CD4-positive, alpha-beta memory T cell (primary cell): ENCODE measurements at places on chromosomes 1 and 21.

GRCh38 chr1:80645621-80646020, 1155.1 kb upstream of the ADGRL2 start:
- DNase-seq, result no peak

DNA sequence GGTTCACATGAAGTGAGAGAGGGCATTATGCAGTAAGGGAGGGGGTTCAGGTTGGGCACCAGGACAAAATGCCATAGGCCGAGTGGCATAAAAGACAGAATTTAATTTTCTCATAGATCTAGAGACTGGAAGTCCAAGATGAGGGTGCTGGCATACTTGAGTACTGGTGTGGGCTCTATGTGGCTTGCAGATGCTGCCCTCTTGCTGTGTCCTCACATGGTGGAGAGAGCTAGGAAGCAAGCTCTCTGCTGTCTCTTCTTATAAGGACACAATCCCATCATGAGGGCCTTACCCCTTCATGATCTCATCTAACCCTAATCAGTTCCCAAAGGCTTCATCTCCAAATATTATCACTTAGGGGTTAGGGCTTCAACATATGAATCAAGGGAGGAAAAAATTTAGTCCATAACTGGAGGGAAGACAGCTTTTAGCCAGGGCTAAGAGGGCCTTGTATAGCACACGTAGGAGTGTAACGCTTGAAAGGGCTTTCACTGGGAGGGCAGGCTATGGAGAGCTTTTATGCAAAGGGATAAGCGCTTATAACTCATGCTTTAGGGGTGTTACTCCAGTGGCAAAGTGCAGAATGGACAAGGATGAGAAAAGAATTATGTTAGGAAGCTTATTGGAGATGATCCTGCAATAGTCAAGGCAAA, 64.5 kb downstream of the PLPPR5 start:
- DNase-seq, result no peak

DNA sequence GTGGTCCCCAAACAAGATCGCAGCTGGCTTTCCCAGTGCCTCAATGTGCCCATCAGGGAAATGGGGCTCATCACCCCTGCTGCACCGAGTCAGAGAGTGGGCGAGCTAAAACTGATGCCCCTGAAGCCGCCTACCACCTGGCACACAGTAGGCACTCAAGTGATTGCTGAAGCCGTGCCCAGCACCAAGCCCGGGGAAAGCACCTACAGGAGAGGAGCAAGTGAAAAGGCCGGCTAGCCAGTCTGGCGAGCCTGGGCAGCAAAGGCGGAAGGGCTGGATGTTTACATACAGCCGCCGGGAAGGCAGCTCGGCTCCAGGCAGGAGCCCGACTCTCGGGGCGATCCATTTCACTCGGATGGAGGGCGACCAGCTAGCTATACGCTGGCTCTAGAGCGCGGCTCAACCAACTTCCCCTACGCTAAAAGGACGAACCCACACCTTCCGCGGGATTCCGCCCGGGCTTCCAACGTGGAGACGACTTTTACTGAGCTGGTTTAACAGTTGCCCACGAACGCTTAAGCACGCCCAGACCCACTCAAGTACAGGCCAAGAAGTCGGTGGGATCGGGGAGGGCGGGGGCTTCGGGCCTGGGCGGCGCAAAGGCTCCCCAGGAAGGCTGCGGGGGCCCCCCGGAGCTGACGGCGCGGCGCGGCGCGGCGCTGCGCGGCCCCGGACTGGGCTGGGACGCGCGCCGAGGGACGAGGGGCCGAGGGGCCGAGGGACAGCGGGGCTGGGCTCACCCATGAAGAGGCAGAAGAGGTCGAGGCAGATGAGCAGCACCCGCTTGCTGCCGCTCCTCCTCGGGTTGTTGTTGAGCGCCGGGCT, 1.0 kb downstream of the PLPP3 start:
- DNase-seq, result no peak

GRCh38 chr21:40638466-40639251, 208.3 kb downstream of the DSCAM start:
- DNase-seq, result no peak

DNA sequence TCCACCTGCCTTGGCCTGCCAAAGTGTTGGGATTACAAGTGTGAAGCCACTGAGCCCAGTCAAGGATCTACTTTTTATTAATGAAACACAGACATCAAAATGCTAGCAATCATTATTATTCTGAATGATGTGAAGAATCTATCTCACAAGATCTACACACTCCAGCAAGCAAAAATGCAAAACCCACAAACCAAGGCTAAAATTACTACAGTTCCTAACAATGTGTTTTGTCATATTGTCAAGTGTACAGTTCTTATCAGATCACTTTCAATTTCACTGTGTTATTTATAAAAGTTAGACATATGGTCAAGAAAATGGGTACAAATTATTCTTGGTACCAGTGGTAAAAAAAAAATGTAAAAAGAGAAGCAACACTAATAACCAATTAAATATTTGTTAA, 61.3 kb upstream of the SDC3 start:
- DNase-seq, result no peak

DNA sequence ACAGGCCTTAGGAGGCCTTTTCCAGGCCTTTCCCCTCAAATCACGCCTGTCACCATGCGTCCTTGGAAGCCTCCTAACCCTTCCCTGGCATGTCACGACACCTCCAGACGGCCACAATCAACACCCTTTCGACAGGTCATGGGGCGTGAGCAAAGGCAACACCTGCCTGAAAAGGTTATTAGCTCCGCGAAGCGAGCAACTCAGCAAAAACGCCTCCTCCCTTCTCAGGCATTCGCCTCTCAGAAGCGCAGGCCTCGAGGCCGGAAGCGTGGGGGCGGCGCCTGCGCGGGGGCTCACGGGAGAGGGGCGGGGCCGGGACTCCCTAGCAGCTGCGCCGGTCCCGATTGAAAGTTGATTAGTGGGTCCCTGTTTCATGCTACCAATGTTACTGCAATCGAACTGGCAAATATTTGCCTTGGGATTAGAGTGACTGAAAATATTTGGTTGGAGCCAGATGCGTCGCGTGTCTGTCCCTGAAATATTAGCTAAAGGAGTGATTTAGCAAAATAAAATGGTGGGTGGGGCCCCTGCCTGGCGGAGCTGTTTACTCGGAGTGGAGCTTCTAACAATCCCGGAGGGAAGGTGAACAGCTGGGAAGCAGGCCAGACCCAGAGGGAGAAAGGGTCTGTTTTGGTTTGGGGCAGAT, 44.9 kb downstream of the GFI1 start:
- DNase-seq, result no peak

DNA sequence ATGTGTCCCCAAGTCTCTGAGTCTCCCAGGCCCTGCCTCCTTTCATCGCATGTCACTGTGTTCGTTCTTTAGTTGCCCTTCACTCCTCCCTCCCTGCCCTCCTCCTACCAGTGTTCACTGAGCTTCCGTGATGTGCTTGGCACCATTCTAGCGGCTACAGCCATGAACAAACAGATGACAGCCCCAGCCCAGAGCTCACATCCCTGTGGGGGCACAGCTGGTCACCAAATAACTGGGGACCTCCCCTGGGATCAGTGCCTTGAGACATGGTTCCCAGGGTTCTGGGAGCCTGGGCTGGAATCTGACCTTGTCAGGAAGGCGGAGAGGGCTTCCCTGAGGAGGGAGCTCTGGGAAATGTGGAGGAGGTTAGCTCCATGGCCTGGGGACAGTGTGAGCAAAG, 320.7 kb downstream of the PTPRU start:
- no peak for DNase-seq

DNA sequence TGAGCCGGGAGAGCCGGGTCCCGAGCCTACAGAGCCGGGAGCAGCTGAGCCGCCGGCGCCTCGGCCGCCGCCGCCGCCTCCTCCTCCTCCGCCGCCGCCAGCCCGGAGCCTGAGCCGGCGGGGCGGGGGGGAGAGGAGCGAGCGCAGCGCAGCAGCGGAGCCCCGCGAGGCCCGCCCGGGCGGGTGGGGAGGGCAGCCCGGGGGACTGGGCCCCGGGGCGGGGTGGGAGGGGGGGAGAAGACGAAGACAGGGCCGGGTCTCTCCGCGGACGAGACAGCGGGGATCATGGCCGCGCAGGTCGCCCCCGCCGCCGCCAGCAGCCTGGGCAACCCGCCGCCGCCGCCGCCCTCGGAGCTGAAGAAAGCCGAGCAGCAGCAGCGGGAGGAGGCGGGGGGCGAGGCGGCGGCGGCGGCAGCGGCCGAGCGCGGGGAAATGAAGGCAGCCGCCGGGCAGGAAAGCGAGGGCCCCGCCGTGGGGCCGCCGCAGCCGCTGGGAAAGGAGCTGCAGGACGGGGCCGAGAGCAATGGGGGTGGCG, 371 bp downstream of the ARID1A start:
- DNase-seq, result no peak

DNA sequence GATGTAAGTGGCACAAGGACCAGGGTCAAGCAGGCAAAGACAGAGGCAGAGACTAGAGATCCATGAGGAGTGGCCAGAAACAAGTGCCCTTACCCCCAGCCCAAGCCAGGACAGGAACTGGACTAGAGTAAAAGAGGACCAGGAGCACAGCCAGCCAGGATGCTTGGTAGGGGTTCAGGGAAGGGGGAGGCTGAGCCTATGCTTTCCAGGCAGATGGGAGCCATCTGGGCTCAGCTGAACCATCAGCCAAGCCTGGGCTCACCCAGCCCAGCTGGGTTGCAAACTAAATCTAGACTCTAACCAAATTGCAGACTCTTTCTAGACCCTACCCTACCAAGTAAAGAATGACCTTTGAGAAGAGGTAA, 15.2 kb downstream of the PDZK1IP1 start:
- no peak for DNase-seq

- DNase-seq, result no peak
These were observed 49.9 kb downstream of the UMODL1 start for GRCh38 chr21:42120903-42121535.

GRCh38 chr1:165896277-165896676, 68.9 kb downstream of the UCK2 start:
- DNase-seq, result no peak

DNA sequence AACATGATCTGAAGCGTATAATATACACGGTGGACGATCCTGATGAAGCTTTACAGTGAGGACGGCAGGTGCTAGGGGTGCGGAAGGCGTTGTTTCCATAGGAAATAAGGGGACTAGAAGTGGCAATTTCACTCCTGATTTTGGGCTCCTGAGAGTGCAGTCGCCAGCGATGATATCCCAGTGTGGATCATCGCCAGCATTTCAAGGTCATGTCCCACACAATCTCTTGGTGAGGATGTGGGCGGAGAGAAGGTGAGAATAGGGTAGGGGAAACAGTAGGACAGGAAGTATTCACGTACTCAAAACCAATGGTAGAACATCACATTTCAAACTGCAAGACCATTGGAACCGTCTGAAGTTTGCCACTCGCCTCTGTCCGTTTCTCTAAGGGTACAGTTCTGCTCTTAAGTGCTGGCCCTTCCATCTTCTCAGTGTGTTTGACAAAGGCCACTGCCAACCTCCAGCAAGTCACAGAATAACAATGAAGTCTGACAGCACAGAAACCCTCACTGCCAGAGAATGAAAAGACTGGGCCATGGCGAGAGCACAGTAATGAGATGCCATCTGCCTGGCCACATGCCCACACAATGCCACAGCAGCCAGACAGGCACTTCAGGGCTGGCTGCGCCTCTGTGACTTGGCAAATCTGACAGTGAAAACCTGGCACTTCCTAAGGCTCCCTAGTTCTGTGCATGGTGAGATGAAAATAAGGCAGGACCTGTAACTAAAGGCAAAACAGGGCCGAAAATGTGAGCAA, 27.9 kb downstream of the PCSK9 start:
- DNase-seq, result no peak

DNA sequence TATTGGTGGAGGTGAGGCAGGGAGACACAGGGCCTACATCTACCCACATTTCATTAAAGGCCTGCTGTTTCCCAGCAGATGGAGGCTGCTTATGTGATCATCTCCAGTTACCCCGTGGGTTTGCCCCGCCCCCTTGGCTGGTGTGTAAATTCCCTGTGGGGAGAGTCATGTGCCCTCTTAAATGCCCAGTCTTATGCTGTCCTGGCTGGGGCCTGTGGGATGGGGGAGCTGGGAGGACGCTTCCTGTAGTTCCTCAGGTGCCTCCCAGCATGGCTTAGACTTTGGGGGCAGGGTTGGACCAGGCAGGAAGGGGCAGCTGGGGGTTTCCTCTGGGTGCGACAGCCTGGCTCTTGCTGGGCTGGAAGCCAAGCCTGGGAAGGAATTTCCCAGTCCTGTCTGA, 15.5 kb upstream of the CITED4 start:
- DNase-seq, result no peak

- DNase-seq, result no peak
These were observed 228.0 kb downstream of the TOMM20 start for GRCh38 chr1:234900595-234900994.

DNA sequence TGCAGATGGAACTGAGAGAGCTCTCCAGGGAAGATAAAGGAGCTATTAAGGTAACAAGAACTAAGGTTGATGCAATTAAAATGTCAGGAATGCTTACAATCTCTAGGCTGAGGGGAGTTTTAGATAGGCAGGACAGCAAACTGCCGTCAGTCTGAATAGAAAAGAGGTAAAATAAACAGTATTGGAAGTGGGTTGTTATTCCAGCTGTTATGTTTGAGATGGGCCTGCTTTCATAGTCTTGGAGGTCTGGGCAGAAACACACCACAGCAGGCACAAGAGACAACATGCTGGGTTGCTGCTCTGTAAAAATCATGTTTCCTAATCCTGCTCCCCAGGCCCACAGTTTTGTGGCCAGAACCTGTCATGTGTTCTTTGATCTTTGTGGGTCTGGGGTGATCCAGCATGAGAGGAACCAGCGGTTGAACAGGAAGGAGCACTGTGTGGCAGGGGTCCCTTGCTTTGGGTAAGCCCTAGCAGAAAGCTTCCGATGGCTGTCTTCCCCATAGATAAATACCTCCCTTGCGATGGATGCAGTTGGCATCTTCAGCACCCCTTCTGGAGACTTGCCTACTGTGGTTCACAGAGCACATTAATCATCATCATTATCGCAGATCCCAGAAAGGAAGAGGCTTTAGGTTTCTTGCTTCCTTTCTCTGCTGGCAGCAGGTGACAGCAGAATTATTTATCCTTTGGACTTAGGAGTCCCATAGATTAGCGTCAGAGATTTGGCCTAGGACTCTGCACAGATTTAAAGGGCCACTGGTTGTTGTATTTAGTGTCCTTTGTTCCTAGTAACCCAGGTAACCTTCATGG, 97.1 kb downstream of the AK5 start:
- no peak for DNase-seq

DNA sequence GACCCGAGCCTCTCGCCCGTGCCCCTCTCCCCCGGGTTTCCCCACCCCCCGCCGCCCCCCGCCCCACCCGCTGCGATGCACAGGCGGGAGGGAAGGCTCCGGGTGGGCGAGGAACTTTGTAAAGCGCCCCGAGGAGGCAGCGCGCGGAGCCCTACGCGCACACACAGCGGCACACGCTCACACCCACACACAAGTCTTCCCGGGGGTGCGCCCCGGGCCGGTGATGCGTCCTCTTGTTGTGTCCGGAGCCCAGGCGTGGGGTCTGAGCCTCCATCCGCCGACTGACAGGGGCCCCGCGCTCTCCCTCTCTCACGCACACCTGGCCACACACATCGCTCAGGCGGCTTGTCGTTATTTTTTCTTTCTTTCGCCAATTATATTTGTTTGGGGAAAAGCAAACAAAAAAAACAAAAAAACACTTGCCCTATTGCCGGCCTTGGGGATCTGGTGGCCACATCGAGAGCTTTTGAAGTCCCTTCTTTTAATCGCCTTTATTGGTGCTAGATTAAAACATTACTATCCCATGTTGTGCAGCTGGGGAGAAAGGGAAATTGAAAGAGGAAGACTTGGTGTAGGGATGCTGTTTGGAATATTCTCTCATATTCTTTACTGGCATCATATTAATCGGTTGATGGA, 770 bp downstream of the NTNG1 start:
- no peak for DNase-seq

GRCh38 chr1:175009532-175009931, 9.8 kb downstream of the CACYBP start:
- DNase-seq, result no peak
